Right atrium auricular region (tissue), 2 donors: ENCODE measurements at places on chromosomes 2 and 18. TPM values are rescaled to one million over a fixed set of nuclear protein-coding genes. Genes with fewer than 3 reads are reported as not detected.

The FAM110C gene
- 8.3 TPM for total RNA-seq

The ALPG gene
- total RNA-seq, result not detected

The UGT1A4 gene
- not detected for total RNA-seq

The ATOH8 gene
- total RNA-seq, result 35.1 TPM

DNA sequence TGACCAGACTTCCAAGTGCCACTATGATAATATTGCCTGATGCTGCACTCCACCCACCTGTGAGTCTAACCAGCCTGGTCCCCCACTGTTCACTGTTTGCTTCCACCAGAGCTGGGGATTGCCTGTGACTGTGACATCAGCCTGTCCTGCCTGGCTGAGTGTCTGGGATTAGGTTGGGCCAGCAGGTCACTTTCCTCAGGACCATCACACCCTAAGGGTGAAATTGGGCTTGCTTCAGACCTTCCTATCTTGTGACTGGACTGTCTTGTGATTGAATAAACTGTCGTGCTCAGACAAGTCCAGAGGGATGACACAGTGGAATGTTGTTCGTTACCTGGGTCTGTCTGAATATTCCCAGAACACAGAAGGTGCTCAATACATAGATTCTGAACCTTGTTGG, 87.4 kb upstream of the HK2 start:
- DNase-seq, result no peak

DNA sequence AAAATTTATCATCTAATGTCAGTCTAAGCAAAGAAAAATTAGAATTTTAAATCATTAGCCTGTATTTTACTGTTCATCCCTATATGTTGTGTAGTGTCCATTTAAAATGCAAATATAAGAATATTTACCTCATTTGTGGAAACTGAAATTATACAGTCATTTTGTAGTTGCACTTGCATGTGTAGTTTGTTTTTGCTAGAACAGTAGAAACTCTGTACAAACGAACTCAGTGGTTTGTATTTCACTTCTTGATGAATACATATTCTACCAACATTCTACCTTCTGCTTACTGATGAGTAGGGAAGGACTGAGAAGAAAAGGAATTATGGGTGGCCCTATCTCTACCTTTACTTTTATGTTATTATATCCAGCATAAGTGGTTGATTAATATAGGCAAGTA, 29.7 kb downstream of the BMPR2 start:
- DNase-seq, result no peak

- no peak for DNase-seq
Measured at GRCh38 chr2:122300758-122301157, 545.3 kb downstream of the TSN start.

DNA sequence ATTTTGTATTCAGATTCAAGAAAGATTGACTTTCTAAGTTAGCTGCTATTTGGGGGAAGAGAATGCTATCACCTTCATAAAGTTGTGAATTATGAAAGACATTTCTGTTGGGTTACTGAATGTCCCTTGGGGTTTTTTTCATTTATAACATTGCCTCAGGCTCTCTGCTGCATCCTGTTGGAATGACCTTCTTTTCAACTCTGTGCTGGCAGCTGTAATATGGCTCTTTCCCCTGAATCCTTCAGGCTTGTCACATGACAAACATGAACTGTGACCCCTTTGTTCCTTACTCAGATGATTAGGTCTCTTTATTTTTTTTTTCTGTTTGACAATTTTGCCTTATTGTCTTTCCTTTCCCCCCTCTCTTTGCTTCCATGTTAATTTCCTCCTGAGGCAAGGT, 159.8 kb downstream of the TAF4B start:
- no peak for DNase-seq

GRCh38 chr18:59222341-59222740, 2.4 kb downstream of the GRP start:
- no peak for DNase-seq

DNA sequence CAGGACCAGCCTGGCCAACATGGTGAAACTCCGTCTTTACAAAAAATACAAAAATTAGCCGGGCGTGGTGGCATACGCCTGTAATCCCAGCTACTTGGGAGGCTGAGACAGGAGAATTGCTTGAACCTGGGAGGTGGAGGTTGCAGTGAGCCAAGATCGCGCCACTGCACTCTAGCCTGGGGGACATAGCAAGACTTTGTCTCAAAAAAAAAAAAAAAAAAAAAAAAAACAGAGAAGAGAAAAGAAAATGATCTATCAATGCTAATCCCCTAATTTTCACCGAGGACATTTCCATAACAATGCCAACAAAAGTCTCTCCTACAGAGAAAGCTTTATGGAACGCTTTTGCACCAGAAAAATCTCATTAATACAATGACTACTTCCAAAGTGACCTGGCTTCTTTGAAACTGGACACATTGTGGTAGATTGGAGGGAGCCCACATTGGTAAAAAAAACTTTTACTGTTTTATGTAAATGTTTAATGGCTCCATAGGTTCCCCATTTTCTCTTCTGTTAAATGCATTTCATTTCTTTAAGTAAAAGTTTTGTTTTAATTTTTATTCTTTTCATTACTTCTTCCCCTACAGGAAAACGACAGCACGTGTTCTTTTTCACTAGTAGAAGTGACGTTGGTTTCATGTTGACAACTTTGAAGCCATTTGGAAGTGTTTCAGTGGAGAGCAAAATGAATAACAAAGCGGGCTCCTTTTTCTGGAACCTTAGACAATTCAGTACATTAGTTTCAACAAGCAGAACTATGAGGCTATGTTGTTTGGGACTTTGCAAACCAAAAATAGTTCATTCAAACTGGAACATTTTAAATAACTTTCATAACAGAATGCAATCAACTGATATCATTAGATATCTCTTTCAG, 888 bp downstream of the FASTKD2 start:
- no peak for DNase-seq

- no peak for DNase-seq
Measured at GRCh38 chr18:51563396-51563795, 365.9 kb upstream of the MEX3C start.

GRCh38 chr18:7174344-7175095, 56.4 kb upstream of the LRRC30 start:
- DNase-seq, result no peak

DNA sequence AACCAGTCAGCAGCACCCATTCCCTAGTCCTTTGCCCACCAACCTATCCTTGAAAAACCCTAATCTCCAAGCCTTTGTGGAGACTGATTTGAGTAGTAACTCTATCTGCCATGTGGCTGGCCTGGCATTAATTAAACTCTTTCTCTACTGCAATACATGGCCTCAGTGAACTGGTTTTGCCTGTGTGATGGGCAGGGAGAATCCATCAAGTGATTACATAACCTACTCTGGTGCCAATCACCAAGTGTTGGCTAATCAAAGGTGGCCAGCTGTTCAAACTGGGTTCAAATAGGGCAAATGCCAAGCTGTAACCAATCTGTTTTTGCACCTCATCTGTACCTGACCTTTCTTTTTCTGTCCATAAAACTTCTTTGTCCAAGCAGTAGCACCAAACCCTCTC, 139.8 kb upstream of the XPO1 start:
- DNase-seq, result no peak
